ENCODE measurements at places on chromosomes 6 and 20.
A peak's percentile ranks its signal among the peaks of the same experiment; 100 is the strongest.

DNA sequence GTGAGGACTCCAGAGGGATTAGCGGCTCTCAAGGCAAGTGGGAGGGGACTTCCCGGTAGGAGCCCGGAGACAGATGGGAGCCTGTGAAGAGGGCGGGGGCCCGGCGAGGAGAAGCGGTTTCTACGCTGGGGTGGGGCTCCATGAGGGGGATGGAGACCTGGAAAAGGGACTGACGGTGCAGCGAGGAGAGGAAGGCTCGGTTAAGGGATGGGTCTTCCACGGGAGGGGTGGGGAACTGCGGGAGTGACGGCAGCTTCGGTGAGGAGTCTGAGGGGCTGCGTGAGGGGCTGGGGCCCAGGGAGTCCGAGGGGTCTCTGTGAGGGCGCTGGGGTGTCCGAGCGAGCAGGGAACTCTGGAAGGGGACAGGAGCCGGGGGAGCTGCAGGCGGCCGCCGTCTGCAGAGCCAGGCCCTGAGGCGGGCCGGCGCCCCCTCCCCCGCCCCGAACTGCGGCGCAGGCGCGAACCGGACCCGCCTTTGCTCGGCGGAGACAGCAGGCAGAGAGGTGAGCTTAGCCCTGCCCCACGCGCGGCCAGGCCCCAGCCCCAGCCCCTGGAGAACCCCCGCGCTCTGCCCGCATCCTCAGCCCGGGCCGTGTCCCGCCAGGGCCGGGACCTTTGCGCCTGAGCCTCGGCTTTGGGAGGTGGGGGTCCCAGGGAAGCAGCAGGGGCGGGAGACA, at the start of gene NRSN2:
Gene NRSN2 (plus strand): TSS at position 472 of the 677 bp plus-strand sequence. CDS start 2,533 bp downstream, outside the sequence.
- DNase-seq: no peak

DNA sequence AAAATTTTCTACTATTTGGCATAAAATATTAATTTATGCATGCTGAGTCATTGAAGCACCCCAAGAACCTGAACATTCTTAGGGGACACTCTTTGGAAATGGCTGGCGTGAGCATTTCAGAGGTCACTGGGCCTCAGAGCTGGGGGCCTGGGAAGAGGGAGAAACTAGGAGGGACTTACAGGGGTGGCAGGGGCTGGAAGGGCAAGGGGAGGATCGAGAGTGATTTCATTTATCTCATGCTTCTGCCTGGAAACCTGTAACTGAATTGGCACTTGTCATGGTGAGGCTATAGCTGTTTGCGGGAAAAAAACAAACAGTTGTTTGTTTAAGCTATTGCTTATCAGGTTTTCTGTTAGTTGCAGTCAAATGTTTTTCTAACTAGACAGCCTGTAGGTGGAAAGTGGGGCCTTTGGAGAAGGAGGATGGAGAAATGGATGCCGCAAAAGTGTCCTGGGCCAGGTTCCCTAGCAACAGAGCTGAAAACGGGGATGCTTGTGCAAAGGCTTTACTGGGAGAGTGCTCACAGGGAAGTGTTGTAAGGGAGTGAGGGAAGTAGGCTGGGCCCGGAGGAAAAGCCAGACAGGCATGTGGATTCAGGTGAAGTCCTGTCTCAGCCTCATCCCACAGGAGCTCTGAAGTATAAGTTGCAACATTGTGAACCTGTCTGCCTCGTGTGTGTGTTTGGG, 36.4 kb upstream of the KAT14 start:
- no peak for DNase-seq

- DNase-seq: no peak
Observed at GRCh38 chr6:15170126-15170525, 75.7 kb upstream of the JARID2 start.

- DNase-seq: no peak
Observed at GRCh38 chr6:75802366-75802765, 53.3 kb downstream of the MYO6 start.

DNA sequence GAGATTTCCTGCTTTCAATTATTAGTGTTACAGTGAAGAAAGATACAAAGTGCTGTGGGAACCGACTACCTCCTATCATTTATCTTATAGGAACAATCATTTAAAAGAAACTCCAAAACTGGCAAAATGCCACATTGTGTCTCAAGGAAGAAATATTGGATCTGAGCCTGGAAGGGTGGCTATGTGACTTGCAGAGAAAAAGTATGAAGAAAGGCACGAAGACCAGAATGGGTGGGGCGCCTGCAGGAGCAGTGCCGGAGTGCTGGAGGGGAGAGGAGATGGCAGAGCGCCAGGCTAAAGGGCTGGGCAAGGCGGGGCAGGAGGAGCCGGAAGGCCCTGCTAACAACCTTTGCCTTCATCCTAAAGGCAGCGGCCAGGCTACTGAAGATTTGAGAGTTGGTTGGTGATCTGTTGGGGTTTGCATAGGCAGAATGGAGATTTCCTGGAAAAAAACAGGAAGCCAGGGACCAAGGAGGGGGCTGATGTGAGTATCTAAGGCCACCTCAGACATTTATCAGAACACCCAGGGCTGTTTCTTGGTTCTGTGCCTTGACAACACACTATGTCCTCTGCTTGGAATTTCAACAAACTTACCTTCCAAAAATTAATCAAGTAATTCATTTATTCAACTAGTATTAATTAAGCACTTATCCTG, 125.6 kb downstream of the MAFB start:
- DNase-seq: no peak

DNA sequence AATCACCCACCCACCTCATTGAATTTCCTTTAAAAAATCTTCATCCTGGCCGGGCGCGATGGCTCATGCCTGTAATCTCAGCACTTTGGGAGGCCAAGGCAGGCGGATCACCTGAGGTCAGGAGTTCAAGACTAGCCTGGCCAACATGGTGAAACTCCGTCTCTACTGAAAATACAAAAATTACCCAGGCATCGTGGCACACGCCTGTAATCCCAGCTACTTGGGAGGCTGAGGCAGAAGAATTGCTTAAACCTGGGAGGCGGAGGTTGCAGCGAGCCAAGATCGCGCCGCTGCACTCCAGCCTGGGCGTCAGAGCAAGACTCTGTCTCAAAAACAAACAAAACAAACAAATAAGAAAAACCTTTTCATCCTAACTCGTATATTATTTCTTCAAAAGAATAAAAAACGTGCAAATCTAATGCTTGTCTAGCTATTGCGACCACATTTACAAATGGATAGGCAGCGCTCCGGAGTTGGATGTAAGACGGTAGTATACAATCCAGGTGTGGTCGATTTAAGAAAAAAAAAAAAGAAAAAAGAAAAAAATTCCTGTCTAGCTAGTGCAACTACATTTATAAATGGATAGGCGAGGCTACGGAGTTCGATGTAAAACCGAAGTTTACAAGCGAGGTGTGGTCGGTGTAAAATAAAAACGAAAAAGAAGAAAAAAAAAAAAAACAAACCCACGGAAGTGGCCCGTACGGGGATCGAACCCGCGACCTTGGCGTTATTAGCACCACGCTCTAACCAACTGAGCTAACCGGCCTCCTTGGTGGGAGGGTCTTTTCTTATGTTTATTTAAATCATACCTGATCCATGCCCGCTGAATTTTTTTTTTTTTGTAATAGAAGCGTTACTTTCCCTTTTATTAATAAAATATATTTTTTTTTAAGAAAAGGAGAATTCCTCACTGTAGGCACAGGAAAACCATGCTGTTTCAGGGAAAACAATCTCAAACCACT, 70.7 kb upstream of the PRSS16 start:
- DNase-seq: peak; percentile 47

DNA sequence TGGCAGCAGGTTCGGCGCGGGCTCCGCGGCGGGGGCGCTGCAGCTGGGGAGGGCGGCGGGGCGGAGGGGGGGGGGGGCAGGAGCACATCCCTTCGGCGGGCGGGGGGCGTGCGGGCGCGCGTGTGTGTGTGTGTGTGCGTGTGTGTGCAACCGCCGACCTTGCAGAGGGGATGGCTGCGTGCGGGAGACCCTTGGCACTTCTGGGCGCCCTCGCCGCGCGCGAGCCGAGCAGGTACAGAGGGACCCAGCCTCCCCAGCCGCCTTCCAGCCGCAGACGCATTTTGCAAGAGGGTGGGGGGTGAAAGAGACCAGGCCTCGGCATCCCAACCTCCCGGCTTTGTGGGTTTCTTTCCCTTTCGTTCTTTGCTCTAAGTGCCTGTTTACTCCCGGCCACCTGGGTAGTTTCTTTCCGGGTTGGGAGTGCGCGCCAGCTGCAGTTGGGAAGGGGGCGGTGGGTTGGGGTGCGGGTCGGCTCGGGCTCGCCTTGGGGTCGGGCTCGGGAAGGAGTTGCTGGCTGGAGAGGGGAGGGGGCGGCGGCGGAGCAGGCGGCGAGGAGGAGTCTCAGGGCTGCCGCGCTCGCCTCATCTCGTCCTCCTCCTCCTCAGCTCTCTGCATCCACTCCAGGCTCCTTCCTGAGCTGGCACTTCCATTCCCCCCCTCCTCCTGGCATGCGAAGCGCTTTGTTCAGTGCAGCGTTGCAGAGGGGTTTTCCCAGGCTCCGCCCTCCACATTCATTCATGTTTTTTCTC, 620 bp downstream of the HIVEP1 start:
- DNase-seq: peak; percentile 68

DNA sequence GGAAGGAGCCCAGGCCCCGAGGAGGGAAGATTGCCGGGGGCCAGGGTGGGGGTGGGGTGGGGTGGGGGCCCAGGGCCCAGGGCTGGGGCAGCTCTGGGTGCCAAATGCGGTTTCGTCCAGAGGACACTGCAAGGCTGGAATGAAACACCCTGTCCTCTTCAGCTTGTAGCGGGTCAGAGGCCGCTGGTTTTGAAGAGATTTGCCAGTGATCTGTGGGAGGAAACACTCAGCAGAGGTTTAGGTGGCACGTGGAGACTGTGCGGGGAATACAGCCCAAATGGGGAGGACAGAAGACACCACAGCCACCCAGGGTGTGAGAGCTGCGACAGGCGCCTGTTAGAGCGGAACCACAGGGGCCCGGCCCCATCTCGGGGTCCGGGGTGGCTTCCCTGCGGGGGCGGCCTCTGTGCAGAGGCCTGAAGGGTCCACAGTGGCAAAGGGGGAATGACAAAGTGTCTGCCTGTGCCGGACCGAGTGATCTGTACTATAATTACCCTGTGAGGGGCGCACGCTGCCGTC, 29.2 kb downstream of the FRMD1 start:
- no peak for DNase-seq

GRCh38 chr6:52493669-52494068, 73.5 kb downstream of the EFHC1 start:
- peak; percentile 62 for DNase-seq

- no peak for DNase-seq
Observed at GRCh38 chr6:493840-494239, 102.3 kb downstream of the IRF4 start.

DNA sequence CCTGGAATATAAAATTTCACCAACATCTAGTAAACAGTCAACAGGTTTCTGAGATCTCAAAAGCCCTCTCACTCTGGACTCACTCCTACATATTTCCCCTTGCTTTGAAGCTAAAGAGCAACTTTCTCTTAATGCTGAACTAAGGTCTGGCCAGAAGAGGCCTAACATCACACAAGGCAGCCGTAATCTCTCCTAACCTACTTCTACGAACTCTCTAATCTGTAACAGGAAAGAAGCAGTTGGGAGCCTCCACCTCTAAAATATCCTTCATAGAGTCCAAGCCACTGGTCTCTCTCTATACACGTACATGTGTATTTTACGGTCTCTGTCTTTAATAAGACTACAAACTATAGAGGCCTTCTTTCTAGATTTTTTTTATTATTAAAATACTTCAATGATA, 72.0 kb downstream of the REV3L start:
- DNase-seq: no peak

DNA sequence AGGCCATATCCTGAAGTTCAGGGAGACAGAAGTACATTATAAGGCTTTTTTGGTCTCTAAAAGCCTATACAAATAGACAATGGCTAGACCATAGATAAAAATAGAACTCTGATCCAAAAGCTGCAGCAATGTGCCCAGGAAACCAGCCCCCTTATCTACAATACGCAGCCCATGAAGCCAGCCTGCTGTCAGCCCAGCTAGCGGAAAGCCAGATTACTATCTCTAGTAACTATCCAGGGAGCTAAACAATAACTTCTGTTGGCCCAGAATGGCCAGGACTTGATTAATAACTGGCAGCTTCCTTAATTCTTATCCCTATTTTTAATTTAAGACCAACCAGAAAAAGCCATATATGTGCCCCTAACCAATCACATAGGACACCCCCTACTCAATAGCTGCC, 160.4 kb upstream of the SMLR1 start:
- no peak for DNase-seq

GRCh38 chr6:158879180-158879579, 60.0 kb upstream of the EZR start:
- no peak for DNase-seq

- no peak for DNase-seq
Observed at GRCh38 chr20:57654998-57655808, 35.0 kb upstream of the ZBP1 start.

- no peak for DNase-seq
Observed at GRCh38 chr20:34977365-34978091, 21.9 kb downstream of the MYH7B start.

DNA sequence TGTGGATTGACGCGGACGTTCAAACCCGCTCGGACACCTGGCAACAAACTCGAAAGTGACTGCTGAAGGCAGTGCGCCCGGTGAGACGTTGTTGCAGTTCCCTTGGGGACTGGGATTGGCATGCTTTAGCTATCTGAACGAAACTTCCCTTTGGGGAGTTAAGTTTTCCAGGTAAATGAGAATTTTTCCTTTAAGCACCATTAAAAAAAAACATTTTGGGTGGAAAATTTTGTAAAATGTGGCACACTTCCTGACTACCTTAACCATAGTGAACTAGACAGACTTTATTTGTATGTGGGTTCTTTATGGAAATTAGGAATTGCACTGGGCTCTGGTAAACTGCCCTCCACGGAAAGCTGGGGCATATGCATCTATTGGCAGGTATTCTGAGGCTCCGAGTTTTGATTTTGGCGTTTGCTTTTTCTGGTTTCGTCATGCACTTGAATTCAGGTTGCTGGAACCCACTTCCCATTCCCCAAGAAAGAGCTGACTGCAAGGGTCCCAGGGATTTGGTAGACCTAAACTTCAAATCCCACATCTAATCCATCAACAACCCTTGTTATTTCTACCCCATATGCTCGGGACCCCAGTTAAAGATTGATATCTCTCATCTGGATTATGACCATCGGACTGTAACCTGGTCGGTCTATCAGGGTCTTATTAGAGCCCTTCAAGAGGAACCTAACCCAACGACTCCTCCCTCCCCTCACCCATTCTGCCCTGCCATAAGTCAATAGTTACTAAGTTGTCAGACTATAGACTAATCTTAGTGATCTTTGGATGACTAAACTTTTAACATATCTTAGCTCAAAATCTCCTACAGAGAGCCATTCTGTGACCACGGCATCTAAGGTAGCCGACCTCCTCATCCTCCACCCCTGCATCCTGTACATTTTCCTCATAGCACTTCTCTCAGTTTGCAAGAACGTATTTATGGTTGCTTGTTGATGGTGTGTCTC, 800 bp upstream of the DYNLT1 start:
- DNase-seq: no peak

DNA sequence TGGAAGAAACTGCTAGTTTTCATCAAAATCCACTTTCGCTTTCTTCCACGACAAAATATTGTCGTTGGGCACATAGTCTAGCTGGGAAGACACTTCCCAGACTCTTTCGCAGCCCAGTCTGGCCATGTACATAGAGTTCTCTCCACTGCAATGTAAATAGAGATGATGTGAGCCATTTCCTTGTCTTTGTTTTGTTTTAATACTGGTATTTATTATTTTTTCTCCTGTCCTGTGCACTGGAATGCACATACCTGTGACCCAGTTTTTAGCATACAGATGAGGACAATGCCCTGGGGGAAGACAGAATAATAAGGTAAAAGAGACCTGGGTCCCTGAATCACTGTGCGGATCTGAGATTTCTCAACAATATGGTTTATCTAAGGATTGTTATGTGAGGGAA, 149.5 kb upstream of the BMP5 start:
- no peak for DNase-seq

- no peak for DNase-seq
Observed at GRCh38 chr6:42781796-42782688, at the start of gene BICRAL. Gene BICRAL (plus strand): TSS chr6:42782052. CDS start chr6:42822023, 39,971 bp downstream.

Measured in GM12878 (cell line).